ENCODE measurements at places on chromosomes 12 and 14.

DNA sequence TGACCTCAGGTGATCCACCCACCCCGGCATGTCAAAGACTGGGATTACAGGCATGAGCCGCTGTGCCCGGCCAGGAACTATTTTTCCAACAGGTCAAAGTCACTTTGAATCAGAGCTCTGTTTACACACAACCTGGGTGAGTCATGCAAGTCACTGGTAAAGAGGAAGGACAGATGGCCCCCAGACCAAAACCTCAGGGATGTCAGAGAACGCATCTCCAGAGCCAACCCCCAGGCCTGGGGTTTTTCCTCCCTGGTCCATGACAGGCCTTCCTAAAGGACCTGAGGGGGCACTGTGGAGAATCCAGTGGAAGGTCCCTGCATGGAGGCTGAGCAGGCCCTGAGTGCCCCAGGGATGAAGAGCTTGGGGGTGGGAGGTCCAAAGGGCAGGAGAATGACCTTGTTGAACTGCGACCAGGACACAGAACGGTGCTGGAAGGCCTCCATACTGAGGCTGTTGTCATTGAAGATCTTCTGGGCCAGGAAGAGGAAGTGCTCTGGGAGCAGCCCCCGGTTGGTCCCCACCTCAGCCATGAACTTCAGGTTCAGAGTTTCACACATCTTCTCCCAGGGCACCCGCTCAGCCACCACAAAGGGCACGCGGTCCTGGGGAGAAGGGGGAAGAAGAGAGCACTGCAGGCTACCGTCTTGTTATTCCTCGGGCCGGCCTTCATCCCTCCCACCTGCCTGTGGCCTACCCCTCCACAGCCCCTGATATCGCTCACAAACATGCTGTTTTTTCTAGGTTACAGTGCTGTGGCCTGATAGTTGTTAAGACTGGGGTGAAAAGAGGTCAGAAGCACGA is 9.1 kb downstream of the STAT6 start:
- no peak for DNase-seq

GRCh38 chr12:27964123-27964522 is 8.4 kb downstream of the PTHLH start:
- no peak for DNase-seq

- no peak for DNase-seq
Observed at GRCh38 chr12:130431176-130431575, 93.5 kb downstream of the PIWIL1 start.

DNA sequence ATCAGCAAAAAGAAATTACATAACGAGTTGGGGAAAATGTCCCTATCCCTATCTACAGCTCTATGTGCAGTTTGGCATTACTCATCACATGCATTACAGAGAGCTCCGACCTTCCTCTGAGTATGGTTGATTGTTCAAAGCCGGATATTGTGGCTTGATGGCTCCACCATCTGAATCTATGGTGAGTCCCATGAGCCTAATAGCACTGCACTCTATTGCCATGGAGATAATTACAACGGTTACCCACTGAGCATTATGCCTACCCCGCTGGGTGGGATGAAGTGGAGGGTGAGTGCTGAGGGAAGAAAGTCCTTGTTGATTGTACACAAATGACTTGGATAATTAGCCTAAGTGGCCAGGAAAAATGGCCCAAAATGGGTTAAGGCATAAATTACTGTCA is 800.5 kb downstream of the NRXN3 start:
- DNase-seq: no peak

DNA sequence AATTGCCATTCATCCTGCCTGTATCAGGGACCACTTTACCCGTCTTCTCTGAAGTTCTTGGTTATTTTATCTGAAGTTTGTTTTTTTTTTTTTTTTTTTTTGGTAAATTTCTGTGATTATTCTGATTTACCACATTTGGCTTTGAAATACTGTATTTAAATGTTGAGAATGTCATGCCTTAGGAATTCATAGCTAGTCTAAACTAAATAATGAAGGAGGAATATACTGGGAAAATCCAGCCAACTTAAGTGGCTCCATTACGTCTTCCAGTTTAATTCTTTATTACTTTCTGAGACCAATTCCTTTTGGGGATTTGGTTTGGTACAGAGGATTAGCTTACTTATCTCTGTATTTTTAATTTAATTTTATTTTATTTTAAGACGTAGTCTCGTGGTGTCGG is 60.3 kb upstream of the KCNMB4 start:
- DNase-seq: no peak

GRCh38 chr14:33505963-33506329 is 444.9 kb downstream of the EGLN3 start:
- no peak for DNase-seq

DNA sequence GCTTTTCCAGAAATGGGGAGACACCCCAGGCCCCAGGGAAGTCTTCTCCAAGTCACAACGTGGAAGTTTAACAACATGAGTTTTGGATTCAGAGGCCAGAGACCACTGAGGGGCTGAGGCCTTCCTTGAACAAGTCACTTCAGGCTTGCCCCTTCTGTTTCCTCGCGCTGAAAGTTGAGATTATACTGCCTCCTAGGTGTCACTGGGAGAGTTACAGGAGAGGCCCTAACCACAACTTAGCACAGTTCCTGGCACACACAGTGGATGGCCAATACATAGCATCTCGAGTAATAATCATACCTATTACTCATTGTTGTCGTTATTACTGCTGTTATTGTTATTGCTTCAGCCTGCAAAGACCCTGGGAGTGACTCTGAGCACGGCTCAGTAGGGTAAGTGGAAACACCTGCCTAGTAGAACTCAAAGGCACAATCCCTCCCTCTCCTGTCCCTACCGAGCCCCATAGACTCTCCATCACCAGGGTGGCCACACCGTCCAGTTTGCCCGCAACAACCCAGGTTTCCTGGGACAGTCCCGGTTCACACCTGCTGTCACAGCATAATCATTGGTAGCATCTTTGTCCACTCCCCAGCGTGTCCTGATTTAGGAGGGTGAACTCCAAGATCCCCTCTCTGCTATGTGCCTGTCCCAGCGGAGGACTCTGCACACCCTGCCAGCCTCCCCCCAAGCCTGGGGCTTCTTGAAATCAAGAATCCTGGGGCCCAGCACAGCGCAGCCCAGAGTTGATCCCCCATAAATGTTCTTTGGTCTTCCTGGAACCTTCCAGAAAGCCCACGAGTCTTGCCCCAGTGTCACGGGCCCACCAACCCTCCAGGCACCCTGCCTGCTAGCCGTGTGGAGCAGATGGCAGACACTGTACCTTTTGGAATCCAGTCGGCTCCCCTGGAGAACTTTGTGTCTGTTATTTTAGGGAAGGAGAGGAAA is 85.0 kb downstream of the SYNE3 start:
- DNase-seq: no peak

DNA sequence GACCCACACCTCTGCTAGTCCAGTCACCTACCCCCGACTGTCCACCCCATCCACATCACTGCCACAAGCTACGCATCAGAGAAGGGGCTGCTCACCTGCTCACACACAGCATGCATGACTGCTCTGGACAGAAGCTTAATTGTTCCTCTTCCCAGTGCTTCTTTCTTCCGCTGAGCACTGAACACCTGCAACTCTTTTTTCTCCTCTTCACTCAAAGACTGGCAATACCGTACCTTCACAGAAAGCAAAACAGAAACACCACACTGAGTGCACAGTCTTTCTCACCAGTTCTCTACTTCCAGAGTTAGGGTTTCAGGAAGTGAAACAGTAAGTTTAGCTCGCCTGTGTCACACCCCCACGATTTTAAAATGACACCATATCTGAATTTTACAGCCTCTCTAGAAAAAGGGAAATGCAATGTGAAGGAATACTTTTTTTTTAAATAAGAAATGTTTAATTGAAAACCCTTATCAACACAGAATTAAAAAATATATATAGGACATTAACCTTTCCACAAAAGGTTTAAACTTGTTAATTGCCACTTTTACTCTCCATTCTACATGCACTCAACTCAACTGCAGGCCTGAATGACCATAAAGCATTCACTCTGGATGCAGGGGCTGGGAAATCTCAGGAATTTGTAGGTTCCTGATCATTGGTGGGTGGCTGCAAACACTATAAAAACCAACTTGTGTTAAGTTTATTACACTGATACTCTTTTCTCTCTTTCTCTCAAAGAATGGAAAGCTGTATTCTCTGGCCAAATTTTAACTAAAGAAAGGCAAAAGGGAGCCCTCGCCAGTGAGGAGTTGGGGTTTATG is 120.0 kb downstream of the PRICKLE1 start:
- no peak for DNase-seq

DNA sequence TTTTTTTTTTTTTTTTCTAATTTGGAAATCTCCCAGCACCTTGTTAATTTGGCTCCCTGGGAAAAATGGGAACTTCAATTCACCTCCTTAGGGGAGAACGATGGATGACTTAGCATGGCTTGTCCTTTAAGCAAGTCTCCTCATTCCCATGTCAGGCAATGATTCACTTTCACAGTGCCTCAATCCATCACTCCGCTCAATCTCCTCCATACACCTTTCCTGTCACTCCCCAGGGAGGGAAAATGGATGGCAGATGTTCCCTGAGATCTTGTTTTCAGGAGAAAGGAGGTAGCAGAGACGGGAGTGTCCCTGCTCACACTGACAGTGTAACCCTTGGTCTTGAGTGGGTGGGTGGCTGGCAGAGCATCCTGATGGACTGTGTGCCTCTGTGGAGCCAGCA is 51.0 kb downstream of the SLC8A3 start:
- no peak for DNase-seq

- no peak for DNase-seq
Observed at GRCh38 chr14:96574171-96574632, 72.0 kb downstream of the PAPOLA start.

DNA sequence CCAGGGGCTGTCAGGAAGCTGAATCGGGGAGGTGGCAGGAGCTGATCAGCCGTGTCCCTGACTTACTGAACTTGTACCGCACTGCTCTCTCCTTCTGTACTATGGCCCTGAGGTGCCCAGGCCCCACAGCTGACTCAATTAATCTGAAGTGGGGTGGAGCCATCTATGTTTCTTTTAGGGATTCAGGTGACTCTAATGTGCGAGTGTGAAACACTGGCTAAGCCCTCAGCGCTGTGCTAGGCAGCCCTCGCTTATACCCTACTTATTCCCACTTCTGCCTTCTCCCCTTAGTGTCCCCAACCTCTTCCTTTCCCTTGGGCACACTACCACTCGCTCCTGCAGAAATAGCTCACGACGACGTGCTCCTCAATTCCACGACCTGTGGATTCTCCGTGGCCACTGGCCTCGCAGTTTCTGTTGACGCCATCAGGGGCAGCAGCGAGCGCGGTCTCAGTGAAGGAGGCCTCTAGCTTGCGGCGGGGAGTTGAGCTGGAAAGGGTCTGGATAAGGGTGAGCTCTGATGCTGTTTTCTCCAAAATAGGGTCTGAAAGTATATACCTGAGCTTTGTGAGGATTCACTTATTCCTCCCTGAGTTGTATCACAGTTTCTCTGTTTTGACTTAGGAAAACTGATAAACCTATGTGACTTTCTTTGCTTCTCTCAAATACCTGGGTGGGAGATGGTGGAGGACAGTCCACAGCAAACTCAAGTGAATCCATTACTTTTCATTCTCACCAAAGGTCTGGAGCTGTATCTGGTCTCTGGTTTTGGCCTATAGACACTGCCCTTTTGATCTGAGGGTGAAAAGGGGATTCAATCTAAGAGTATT is 167.6 kb downstream of the SLC41A2 start:
- peak; percentile 8 for DNase-seq

GRCh38 chr14:65318636-65319506 is 93.7 kb upstream of the FUT8 start:
- DNase-seq: no peak

- DNase-seq: no peak
Observed at GRCh38 chr14:48398675-48399282, 723.4 kb upstream of the MDGA2 start.

DNA sequence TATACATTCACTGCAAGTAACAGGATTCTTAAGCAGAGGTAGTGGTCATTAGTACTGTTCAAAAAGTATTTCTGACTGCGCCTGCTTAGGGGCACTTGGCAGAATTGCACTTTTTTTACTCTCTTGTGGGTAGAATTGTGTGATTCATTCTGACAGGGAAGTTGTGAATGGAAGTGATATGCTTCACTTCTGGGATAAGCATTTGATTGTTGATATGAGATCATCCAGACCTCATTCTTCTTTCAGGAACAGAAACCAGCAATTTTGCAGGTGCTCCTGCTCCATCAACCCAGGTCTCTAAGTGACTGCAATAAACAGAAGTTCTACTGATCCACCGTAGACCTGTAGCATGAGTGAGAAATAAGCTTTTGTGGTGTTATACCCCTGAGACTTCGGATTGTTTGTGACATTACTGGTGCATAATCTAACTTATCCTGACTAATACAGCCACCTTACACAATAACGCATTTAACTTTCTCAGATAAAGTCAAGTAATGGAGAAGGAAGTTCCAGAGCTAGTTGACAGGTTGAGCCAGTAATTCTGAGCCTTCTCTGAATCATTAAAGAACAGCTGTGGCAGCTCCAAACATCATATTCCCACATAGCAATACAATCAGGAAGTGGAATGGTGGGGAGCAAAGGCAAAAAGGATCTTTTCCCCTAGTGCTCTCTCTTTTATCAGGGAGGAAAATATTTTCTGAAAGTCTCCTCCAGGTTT is 387.9 kb downstream of the SYT1 start:
- DNase-seq: no peak

All from stimulated activated CD8-positive, alpha-beta memory T cell treated with anti-CD3 and anti-CD28 coated beads, Interleukin-4, amount 100 ng/mL, for 4 hours (primary cell).